ENCODE measurements at places on chromosomes 11 and 22.

- DNase-seq, result no peak
Measured at GRCh38 chr11:60942970-60943565, 8.9 kb downstream of the SLC15A3 start.

- no peak for DNase-seq
Measured at GRCh38 chr11:77710358-77710757, 72.8 kb upstream of the CLNS1A start.

DNA sequence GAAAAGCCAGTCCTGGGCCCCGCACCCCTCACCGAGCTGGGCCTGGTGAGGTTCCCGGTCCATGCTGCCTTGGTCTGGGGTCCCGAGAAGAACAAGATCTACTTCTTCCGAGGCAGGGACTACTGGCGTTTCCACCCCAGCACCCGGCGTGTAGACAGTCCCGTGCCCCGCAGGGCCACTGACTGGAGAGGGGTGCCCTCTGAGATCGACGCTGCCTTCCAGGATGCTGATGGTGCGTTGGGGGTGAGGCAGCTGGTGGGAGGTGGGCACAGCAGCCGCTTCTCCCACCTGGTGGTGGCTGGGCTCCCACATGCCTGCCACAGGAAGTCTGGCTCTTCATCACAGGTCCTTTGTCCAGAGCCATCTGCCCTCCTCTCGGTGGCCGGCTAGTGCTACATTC, 4.5 kb upstream of the SMARCB1 start:
- no peak for DNase-seq

GRCh38 chr11:19817265-19817851, 104.7 kb downstream of the NAV2 start:
- no peak for DNase-seq

DNA sequence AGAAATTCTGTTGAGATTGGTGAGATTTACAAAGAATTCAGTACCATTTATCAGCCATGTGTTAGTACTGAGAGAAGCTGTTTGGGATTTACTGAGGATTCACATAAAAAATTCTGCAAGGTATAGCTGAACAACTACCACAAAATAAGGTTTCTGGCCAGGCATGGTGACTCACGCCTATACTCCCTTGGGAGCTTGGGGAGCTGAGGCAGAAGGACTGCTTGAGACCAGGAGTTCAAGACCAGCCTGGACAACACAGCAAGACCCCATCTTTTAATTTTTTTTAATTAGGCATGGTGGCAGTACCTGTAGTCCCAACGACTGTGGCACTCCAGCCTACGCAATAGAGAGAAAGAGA, 86.7 kb downstream of the SIK3 start:
- DNase-seq, result no peak

DNA sequence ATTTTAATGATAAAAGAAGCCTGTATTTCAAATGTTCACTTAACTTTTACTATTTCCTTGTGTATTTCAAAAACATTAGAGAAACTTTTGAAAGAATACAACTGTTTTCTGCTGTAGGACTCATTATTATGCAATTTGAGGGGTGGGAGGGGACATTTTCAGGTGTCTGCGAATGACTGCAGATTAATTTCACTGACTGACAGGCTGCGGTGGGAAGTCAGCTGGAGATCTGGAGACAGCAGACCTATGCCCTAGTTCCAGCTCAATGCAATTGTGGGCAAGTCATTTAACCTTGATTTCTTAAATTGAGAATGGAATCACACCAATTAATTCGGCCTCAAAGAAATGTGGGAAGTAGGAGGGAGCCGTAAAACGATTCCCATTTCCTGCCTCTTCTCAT, 128.7 kb downstream of the ARL14EP start:
- DNase-seq, result no peak

GRCh38 chr22:42233879-42234278, 36.6 kb downstream of the TCF20 start:
- no peak for DNase-seq

GRCh38 chr22:36352803-36353507, 34.8 kb downstream of the MYH9 start:
- no peak for DNase-seq

DNA sequence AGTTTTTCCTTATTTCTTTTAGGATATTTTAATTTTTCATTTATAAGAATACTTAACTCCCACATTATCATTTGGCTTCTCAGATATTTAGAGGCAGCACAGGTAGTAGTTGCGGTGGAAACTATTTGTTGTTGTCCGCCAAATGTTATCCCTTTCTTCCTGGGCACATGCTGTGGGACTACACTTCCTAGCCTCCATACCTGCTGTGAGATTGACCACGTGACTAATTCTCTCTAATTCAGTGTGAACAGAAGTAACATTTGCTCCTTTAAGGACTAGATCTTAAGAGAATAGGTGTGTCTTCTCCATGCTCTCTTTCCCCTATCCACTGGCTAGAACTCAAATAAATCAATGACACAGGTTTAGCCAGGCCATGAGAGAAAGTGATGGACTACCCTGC, 136.5 kb downstream of the ATG16L2 start:
- DNase-seq, result no peak

GRCh38 chr11:64848826-64849597, 4.6 kb upstream of the CDC42BPG start:
- no peak for DNase-seq

- DNase-seq, result no peak
Measured at GRCh38 chr22:24419475-24419850, 7.9 kb upstream of the ADORA2A start.

GRCh38 chr22:27226666-27227065, 569.3 kb downstream of the MIAT start:
- DNase-seq, result no peak

GRCh38 chr22:38481162-38481870, 13.4 kb downstream of the KDELR3 start:
- no peak for DNase-seq

DNA sequence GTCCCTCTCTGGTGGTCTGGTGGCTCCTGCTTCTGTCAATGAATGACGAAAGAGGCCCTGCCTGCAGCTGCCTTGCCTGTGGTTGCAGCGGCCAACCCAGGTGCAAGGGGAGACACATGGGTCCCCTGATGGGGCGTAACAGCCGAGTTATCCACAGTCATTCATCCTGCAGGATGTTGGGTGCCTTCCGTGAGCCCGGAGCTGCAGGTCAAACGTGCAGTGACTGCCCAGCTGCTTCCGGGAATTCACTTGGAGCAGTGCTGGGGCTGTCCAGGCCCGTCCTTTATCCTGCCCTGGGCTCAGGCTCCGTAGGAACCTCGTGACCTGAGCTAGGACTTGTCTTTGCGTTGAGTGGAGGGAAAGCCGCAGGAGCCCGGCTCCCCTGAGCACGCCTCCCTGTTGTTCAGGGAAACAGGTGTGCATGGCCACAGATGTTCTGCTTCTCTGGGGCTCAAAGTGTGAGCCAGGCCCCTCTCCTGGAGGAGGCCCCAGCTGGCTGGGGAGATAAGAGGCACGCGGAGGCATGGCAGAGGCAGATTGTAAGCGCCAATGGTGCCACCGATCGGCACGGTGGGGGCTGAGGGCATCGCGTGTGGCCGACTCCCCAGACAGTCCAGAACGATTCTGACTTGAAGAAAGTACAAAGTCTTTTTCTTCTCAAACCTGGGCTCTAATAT, 635.4 kb downstream of the BRD1 start:
- no peak for DNase-seq

DNA sequence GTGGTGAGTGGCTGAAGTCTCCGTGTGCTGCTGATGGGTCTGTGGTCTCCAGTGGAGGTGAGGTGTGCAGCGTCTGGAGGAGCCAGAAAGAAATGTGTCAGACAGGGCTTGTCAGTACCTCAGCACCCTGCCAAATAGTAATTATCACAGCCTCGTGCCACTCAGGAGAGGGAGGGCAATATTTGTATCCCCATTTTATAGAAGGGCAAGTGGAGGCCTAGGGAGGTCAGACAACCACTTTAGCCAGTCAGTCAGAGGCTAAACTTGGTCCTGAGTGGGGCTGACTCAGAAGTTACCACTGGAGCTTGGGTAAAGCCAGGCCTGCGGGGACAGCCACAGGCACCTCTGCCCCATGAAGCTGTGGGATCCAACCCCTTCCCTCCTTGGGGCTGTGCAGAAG, 11.5 kb upstream of the ELF5 start:
- no peak for DNase-seq
